ENCODE measurements at places on chromosomes 12 and 14.

GRCh38 chr14:95140060-95140858 is 17.1 kb downstream of the DICER1 start:
- DNase-seq = no peak

- DNase-seq = no peak
Observed at GRCh38 chr12:46260124-46260912, 8.5 kb downstream of the SLC38A1 start.

- DNase-seq = no peak
Observed at GRCh38 chr14:96568621-96569020, 66.4 kb downstream of the PAPOLA start.

- DNase-seq = no peak
Observed at GRCh38 chr14:94334872-94335271, 11.7 kb upstream of the SERPINA6 start.

DNA sequence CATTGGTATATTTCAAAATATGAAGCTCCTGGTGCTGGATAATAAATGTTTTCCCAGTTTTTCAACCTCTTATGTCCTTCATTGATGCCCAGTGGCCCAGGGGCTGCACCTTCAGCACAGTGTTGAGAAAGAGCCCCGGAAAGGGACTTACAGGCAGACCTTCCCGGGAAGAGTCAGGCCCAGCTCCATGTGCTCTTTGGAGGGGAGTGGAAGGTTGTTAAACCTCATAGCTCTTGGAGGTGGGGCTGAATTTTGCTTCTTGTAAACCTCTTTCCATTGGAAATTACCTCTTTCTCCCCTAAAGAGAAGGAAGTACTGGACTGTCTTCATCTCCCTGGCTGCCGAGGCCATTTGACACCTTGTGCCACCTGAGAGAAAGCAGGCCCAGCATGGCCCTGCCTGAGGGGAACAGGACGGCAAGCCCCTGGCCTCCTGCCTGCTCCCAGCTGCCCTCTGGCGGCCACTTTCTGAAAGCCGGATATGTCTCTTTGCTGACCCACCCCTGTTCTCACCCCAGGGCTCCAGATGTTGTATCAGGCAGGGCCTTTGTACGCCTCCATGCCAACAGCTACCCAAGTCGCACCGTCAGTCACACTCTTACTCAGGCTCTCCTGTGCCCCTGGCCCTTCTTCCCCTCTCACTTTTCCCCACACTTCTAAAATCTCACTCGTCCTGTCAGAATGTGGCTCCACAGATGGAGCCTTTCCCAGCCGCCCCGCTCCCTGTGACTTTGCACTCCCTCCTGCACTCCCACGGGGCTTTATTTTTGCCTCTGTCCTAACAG is 43.0 kb downstream of the EVL start:
- DNase-seq = peak; percentile 41

DNA sequence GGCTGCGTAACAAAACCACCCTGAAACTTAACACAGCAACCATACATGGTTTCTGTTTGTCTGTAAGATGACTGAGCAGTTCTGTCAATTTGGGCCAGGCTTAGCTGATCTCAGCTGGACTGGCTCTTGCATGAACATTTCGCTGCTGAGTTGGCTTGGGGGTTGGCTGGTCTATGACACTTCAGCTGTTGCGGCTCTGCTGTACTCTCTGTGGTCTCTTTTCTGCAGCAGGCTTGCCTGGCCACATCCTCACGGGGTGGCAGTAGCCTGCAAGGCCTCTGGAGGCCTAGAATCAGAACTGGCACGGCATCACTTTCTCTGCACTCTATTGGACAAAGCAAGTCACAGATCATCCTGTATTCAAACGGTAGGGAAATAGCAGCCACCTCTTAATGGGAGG is 216.2 kb downstream of the BCL11B start:
- DNase-seq = no peak

GRCh38 chr14:97271451-97271960 is 474.3 kb downstream of the VRK1 start:
- no peak for DNase-seq

- DNase-seq = no peak
Observed at GRCh38 chr12:49794021-49794420, 34.2 kb downstream of the NCKAP5L start.

DNA sequence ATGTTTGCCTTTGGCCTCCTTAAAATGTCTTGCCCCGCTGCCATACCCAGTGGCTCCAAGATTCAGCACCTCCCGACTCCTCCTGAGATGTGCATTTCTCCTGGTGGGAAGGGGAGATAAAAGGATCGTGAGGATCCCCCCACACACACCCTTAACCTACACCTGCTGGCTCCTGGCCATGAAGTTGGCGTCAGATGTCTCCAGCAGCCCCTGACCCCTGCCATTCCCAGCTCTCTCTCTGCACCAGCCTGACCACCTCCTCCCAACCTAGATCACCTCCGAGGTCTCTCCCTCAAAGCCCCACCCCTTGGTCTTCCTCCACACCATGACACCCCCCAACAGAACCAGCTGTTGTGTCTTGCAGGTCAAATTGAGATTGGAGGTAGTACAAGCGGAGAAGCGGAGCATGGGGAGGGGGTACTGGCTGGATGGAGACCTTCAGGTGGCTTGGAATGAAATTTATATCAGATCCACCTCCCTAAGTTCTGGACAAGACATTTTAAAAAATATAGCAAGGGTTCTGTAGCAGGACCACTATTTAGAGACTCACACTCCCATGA is 151.1 kb upstream of the FKBP4 start:
- no peak for DNase-seq

DNA sequence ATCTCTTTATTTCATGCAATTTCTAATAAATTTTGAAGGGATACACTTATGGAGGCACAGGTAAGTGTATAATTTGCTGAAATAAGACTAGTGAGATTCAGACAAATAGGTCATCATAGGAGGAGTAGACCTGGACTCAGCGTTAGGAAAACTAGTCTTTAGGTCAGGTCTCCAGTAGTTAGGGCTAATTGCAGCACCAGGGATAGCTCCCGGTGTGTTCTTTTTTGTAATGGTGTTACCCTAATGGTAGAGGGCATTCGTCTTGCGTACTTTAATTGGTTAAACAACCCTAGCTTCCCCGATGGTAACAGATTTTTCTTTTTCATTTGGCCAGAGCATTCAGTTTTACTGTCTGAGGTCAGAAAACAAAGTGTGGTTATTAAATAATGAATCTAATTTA is 64.9 kb downstream of the ARID2 start:
- no peak for DNase-seq

DNA sequence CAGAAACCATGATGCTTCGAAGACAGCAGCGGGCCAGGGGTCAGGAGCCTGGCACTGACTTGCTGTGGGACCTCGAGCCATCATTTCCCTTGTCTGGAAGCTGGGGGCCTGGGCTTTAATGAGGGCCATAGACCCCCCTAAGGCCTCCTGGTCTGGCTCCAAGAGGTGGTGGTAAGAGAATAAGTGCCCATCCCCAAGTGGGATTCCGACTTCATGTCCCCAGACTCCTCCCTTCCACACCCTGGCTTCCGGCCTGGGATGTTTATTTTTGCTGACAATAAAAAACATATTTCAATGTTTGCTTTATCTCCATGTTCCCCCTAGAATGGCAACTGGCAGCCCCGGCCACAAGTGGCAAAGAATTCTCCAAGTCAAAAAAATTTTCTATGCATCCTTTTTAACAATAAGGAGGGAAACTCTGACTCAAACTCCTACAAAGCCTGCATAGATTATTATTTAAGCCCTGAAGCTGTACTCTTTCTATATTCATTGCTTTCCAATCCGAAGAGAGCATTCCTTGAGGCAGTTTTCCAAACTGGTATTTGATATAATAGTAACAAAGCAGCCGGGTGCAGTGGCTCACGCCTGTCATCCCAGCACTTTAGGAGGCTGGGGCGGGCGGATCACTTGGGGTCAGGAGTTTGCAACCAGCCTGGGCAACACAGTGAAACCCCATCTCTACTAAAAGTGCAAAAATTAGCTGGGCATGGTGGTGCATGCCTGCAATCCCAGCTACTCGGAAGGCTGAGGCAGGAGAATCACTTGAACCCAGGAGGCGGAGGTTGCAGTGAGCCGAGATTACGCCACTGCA is 84.0 kb downstream of the ITPK1 start:
- no peak for DNase-seq

DNA sequence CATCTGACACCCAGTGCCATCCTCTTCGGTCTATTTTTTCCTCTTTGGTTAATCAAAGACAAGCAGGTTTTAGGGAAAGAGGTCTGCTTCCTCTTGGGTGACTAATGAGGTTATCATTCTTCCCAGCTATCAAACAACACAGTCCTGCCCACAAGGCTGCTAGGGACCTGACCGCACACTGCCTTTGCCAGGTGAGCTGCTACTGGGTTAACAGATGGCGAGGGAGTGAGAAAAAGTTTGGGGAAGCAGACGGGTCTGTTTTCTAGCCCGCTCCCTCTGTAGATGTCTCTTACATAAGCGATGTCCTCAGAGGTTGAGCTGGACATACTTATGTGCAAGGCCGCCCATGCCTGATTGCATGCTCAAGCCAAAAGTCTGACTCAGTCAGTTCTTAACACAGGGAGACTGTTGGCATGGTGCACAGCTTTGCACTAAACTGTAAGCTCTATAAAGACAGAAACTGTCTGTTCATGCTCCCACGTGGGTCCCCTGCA is 94.1 kb downstream of the SLC15A4 start:
- DNase-seq = no peak

DNA sequence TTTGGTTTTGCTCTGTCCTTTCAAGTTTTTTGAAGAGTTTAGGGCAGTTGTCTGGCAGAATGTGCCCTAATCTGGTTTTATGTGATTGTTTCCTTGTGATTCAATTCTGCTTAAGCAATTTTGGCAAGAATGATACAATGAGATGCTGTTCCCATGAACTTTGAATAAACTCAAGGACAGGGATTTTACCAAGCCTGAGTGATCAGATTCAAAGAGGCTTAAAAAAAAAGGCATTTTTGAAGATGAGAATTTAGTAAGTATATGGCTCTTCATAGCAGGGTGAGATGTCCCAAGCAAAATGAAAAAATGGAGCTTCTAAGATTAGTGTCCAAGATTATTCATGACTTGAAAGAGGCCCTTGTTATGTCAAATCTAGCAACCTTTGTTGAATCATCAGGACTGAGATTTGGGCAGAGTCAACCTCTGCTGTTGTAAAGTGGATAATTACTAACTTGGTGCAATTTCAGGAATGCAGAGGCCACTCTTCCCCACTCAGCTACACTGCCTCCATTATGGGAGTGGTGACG is 180.6 kb upstream of the NUDT4 start:
- no peak for DNase-seq

- no peak for DNase-seq
Observed at GRCh38 chr12:91239481-91239880, 56.9 kb upstream of the DCN start.

GRCh38 chr12:4855121-4855924 is 54.4 kb upstream of the KCNA1 start:
- DNase-seq = peak; percentile 60

- no peak for DNase-seq
Observed at GRCh38 chr14:37695866-37696265, 100.4 kb downstream of the TTC6 start.

GRCh38 chr12:43148691-43149090 is 403.3 kb downstream of the ADAMTS20 start:
- no peak for DNase-seq

- no peak for DNase-seq
Observed at GRCh38 chr12:132375747-132376463, 46.5 kb upstream of the GALNT9 start.

GRCh38 chr12:113802000-113802749 is 163.9 kb downstream of the RBM19 start:
- DNase-seq = no peak

GRCh38 chr14:84969501-84969900 is 560.4 kb upstream of the FLRT2 start:
- DNase-seq = no peak

GRCh38 chr12:88339254-88339949 is 197.3 kb downstream of the TMTC3 start:
- no peak for DNase-seq

- DNase-seq = no peak
Observed at GRCh38 chr12:3076730-3077571, at the start of gene TSPAN9. TSS of gene TSPAN9 (plus strand) at chr12:3077379. CDS start at chr12:3201194, 123,815 bp downstream.

GRCh38 chr12:22333713-22334409 is 646 bp downstream of the ST8SIA1 start:
- no peak for DNase-seq

- DNase-seq = no peak
Observed at GRCh38 chr14:20397511-20397910, 15.8 kb downstream of the TEP1 start.

- DNase-seq = no peak
Observed at GRCh38 chr12:57459750-57460467, at the start of gene GLI1. TSS of gene GLI1 (plus strand) at chr12:57459785. CDS start at chr12:57463692, 3,907 bp downstream.

DNA sequence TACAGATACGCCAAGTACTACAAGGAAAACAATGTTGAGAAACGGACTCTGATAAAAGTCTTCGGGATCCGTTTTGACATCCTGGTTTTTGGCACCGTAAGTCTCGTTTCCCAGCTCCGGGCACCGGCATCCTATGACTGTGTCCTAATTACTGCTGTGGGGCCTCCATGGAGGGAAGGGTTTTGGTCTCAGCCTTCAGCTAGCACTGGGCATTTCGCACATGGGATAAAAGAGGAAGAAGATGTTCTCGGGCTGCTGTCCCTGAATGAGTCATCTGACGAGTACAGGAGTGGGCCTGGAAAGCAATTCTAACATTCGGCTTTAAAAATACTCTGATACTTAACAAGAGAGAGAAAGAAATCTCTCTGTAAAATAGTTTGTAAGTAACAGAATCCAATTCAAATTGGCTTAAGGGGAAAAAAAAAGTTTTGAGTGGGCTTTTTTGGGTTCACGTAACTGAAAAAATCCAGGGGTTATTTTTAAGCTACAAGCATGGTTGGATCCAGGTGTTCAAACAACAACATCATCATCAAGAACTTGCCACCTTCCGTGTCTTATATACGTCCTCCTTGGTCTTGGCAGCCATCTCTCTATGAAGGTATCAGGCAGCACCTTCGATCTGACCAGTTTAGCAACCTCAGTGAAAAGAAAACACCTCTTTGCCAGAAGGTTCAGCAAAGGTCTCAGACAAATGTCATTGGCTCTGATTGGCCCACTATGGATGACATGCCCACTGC is 34.4 kb upstream of the P2RX4 start:
- no peak for DNase-seq

DNA sequence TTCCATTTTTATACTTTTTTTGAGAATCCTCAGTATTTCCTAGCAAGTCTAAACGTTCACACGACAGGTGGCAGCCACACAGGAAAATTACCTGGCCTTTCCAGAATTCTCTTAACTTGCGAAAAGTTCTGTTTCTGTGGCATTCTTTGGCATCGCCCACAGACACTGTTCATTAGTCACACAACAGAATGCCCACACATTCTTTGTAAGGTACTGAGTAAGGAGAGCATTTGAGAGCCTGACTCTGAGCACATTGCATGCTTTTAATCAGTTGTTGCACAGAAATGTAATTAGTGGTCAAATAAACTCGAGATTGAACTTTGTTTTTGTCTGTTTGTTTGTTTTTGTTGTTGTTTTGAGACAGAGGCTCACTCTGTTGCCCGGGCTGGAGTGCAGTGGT is 52.4 kb downstream of the LMNTD1 start:
- no peak for DNase-seq

- no peak for DNase-seq
Observed at GRCh38 chr12:64675795-64676194, 65.5 kb downstream of the RASSF3 start.

DNA sequence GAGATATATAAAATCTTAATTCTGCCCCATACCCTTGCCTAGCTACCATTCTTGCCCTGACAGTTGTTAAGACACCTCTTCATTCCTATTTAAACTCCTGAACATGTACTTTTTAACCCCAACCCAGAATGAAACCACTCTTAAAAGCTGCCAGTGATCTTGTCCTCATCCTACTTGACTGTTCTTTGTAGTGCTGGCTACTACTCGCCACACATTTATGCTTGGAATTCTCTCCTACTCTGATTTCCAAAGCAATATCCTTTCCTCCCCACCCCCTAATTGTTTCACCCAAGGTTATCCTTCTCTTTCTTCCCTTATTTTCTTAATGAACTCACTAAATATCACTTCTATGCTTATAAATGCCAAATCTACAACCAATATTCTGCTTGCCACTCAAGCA is 4.1 kb downstream of the NFYB start:
- DNase-seq = no peak

All from Panc1 (cell line).